ENCODE measurements at places on chromosomes 3 and 15.

GRCh38 chr15:69551391-69552056, 98.9 kb downstream of the RPLP1 start:
- DNase-seq, result no peak

- no peak for DNase-seq
Observed at GRCh38 chr15:84762840-84763572, 14.6 kb downstream of the ZNF592 start.

DNA sequence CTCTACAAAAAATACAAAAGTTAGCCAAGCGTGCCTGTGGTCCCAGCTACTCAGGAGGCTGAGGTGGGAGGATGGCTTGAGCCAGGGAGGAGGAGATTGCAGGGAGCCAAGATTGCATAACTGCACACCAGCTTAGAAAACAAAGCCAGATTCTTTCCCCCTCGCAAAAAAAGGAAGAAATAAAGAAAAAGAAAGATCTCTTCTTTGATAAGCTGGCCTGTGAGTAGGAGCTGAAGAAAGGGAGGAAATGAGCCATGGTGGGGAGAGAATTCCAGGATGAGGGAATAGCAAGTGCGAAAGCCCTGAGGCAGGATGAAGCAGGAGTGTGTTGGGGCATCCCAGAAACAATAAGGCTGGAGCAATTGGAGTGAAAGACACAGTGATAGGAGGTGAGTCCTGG, 24.5 kb upstream of the TOP2B start:
- DNase-seq, result peak; percentile 2

- no peak for DNase-seq
Observed at GRCh38 chr3:16494814-16495431, 18.6 kb downstream of the RFTN1 start.

GRCh38 chr3:100957261-100957986, 35.8 kb downstream of the ABI3BP start:
- DNase-seq, result peak; percentile 40

- DNase-seq, result no peak
Observed at GRCh38 chr3:111481551-111481950, 60.4 kb upstream of the CD96 start.

- peak; percentile 45 for DNase-seq
Observed at GRCh38 chr15:23467110-23467600, 20.1 kb upstream of the GOLGA6L2 start.

GRCh38 chr3:31858439-31858838, 122.6 kb downstream of the OSBPL10 start:
- DNase-seq, result no peak

DNA sequence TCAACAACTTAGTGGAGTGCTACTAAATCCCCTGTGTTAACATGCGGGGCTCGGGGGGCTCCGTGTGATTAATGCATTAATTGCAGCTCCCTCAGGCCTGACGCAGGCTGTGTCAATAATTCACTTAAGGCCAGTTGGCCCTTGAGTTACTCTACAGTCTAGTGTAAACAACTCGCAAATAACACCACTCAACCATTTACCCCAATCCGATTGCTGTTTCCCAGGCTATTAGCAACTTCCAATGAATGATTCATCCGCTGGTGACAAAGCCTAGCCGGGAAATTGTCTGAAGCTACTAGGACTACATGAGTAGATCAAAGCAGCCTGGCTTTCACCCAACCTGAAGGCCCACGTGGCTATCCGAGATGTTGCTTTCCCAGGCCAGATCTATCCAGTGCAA, 121.3 kb upstream of the SOX14 start:
- no peak for DNase-seq

- DNase-seq, result no peak
Observed at GRCh38 chr15:89749951-89750559, 994 bp downstream of the MESP1 start.

DNA sequence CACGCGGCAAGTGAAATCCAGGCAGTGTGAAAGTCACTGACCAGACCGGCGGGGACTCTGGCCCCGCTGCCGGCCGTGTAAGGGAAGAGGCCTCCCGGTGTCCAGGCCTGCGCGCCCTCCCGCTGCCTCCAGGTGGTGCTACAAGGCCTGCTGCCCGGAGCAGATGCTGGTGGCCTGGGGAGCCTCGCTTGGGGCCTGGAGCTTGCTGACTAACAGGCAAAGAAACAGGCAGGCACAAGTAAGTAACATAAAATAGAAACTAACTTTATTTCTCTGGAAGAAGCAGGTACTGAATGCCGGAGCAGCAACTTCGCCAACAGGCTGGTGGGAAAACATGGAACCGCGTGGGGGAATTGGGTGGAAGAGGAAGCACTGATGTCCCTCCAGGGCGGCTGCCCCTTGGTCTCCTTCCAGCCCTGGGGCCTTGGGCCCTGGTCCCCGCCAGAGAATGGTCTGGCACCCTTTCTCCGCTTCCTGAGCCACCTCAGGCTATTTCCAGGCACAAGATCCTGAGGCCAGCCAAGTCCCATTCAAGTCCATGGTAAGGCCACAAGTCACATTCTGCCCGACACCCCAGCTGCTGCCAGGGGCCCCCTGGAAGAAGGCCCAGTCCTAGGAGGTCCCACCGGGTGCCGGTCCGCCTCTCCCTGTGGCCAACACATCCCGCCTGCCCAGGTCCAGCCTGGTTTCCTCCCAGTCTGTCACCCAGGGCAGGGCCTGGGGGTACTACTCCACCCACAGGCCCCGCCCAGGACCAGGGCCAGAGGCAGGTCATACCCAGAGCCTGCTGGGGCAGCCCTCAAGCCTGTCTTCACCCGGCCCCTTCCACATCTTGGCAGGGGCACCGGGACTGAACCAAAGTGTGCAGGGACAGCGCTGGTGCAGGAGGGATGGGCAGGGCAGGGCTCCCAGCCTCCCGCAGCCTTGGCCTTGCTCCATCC, 45.0 kb downstream of the TNK2 start:
- peak; percentile 91 for DNase-seq

GRCh38 chr3:136772709-136773108, 20.5 kb upstream of the STAG1 start:
- DNase-seq, result peak; percentile 16

GRCh38 chr3:56180433-56180832, 287.8 kb downstream of the ERC2 start:
- DNase-seq, result no peak

DNA sequence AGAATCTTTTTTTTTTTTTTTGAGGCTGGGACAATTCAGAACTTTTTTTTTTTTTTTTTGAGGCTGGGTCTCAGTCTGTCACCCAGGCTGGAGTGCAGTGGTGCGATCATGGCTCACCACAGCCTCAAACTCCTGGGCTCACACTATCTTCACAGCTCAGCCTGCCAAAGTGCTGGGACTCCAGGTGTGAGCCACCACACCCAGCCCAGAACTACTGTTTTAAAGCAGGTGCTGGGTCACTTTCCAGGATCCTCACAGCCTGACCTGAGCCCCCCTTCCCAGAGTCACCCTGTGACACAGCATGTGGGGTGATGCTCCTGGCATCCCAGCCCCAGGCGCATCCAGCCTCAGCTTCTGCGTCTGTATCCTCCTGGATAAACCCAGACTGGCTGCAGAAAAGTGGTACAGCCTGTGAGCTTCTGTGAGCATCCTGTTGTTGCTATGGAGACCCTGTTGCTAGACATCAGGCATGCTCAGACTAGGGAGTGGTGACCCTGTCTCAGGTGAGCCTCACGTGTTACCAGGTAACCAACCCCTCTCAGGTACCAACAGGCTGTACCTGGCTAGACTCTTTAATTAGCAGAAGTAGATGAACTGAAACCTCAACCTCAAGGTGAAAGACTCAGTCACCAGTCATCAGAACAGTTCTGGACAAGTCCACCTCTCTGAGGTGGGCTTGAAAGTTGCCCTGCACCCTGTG, 15.0 kb downstream of the KLF13 start:
- DNase-seq, result no peak

DNA sequence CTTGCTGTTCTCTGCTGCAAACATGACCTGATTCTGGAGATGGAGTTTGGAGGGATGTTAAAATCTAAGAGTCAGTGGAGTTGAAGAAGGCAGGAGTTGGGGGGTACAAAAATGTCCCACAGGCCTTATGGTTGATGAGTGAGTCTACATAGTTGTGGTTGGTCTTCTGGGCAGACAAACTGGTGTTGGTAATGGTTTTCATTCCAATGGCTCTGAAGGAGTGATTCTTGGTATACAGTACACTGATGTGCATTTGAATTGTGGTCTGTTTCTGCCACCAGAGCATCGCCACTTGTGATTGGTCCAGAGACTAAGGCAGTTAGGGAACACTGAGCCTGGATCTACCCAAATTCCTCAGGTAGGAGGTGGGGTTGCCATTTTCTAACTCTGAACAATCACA, 514.1 kb upstream of the CFAP20DC start:
- no peak for DNase-seq

DNA sequence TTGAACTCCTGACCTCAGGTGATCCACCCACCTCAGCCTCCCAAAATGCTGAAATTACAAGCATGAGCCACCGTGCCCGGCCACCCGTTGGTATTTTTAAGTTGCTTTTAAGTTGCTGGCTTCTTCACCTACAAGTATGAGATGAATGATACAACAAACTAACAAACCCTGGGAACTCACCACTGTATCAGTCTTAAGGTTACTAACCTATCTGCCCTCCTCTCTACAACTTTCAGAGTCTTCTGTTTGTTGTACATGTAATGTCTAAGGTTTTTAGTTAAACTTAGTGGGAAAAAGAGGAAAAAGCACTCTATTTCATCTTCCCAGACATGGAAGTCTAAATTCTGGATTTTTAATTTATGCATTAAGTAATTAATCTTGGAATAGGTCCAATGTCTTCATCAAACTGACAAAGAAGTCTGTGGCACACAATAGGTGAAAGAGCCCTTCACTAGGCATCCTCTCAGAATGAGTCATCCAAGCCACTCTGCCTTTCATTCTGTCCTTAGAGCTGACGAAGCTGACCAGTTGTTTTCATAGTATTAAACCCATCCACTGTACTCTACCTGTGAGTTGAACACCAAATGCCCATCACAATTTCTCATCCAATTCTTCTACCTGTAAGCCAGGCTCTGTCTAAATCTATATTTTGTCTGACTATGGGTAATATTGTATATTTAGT, 936.1 kb downstream of the TUSC7 start:
- peak; percentile 10 for DNase-seq

- peak; percentile 21 for DNase-seq
Observed at GRCh38 chr3:197392961-197393360, 94.5 kb upstream of the DLG1 start.

GRCh38 chr3:8739757-8740504, 6.3 kb downstream of the CAV3 start:
- DNase-seq, result peak; percentile 29

DNA sequence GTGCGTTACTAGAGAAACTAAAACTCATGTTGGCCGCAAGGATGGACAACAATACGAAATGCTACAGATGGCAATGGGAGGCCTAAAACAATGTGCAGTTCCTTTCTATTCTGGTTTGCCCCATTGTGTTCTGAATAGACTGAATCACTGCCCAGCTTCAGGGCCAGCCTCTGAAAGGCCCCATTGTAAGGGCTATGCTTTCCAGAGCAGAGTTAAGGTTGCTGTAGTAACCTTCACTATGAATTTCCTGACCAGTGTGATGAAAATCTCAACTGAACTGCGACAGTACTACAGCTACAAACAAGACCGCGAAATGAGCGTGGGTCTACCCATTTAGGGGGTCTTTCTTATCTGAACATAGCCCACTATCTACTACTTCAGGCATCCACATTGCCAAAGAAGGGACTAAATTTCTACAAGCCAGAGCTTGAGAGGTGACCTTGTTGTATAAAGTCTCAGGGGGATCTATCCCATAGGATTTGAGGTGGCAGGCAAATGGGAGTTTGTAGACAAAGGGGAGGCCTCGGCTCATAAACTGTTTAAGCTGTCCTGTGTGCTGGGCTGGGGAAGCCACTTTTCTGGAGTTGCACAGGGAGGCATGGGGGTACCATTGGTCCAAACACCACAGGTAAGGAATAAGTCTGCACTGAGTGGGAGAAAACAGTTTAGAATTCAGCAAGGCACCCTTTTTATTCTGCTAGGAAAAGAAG, 80.1 kb downstream of the MYO1E start:
- DNase-seq, result peak; percentile 79

DNA sequence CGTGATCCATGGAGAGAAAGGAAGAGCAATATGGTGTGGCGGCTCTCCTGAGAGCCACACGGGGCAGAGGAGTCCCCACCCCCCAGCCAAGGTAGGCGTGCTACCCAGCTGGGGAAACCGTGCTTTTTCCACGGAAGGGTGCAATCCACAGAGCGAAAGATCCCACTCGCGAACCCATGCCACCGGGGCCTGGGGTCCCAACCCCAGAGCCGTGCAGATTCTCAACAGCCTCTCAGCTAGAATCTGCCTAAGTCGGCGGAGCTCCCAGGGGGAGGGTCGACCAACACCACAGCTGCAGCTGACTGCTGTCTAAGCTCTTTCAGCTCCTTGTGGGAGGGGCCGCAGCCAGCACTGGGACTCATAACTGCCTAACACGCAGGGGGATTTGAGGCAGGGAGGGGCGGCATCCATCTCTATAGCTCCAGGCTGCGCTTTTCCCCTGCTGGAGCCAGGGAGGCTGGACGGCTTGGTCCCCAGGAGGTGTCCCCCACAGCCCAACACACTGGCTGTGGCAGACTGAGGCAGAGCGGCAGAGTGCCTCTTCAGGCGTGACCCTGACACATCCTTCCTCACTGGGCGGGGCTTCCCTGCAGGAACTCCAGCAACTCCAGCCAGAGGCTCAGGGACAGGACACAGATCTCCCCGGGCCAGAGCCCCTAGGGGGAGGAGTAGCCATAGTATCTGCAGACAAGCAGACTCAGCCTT, 107.6 kb upstream of the ZBTB20 start:
- DNase-seq, result no peak

GRCh38 chr3:159987291-159987711, 1.3 kb upstream of the IL12A start:
- DNase-seq, result peak; percentile 76

- no peak for DNase-seq
Observed at GRCh38 chr3:20254268-20255117, 68.5 kb upstream of the SGO1 start.

GRCh38 chr15:39171944-39172368, 408.9 kb upstream of the THBS1 start:
- peak; percentile 99 for DNase-seq

GRCh38 chr3:183699238-183699947, 1.8 kb downstream of the YEATS2 start:
- no peak for DNase-seq

GRCh38 chr3:107689355-107689754, 166.6 kb downstream of the BBX start:
- DNase-seq, result no peak

DNA sequence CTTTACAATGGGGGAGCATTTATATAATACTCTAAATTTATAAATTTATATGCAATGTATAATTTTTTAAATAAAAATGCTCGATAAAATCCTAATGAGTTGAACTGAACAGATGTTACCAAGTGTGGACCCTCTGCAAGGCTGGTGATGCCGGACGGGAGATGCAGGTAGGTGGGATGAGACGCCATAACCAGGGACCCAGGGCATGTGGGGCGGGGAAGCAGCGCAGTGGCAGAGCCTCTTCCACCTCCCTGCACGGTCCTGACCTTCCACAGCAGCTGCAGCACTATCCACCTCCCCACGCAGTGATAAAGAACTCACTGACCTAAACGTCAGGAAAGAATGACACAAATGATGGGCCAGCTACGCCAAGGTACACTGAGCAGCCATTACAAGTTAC, 12.8 kb downstream of the PCSK6 start:
- DNase-seq, result no peak
